ENCODE measurements at places on chromosomes 13 and 19.

GRCh38 chr19:40697007-40697406 lies 6.6 kb upstream of the NUMBL start:
- DNase-seq = no peak

DNA sequence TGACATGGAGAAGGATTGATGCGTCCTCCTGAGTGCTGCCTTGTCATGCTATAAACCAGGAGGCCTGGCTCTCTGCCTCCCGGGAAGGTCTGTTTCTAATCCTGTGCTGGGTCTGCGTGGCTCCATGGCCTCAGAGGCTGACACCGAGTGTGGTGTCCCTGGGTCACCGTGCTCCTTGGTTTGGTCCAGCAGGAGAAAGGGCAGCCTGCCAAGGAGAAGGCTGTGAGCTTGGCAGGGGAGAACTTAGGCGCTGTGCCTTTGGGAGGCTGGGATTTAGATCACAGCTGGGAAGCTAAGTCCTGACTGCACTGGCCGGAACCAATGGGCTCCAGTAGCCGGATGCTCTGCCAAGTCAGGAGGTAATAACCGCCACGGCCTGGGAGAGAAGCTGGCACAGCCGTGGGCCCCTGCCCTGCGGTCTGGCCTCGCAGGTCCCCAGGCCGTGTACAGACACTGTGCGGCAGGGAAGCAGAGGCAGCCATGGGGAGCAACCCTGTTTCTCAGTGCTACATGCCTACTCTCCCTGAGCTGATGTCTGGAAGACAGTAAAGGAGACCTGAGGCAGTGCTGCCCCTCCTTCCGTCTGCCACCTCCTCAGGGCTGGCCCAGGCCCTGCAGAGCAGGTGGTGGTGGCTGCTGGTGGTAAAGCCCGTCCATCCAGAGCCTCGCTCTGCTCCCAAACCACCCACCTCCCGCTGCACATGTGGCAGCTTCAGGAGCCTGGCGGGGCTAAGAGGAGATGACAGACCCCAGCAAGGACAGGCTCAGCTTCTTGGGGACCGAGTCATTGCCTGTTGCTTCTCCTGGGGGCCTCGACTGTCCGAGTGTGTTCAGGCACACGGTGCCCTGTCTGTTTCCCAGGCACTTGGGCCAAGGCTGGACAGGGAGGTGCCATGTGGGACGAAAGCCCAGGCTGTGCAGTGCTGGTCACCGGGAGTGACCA lies 44.9 kb downstream of the C13orf46 start:
- peak; percentile 70 for DNase-seq

GRCh38 chr19:8642561-8642960 lies 12.1 kb downstream of the NFILZ start:
- no peak for DNase-seq

DNA sequence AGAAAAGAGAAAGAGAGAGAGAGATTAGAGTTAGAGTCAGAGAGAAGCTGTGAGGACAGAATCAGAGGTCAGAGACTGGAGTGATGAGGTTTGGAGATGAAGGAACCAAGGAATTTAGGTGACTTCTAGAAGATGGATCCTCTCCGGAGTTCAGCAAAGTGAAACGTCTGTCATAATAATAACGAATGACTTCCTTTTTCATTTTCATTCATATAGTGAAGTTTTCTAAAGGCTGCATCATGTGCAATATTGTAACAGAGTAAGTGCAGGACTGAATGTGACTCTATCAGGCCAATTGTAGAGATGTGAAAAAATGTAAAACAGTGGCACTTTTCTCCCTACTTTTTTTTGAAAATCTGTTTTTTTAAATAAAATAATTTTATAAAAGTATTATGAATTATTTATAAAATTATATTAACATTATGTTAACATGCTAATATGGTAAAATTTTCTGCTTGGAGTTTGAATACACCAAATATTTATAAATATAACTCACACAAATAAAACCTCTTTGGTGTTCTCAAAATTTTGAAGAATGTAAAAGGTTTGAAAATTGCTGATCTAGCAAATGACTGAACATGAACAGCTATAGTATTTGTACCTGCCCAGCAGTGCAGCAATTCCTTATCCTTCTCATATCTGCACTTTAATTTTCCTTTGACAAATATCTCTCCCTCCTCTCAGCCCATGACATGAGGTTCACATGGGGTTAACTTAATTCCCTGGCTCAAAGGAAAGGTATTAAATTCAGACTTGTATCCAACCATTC lies 4.2 kb upstream of the TNFSF11 start:
- no peak for DNase-seq

DNA sequence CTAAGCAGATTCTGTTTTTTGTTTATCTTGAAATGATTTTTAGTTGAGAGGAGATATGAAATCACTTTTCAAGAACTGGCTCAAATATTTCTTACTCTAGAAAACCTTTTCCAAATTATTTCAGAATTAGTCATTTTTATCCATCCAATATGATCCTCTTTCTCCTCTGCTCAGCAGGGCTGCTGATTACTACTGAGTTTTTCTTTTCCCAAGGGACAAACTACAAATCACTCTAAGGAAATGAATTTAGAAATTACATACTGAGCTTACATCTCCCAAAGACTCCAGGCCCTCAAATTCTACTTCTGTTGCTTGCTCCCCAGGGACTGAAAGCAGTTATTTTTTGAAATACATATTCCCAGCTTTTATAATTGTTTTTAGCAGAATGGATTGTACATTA lies 87.4 kb upstream of the UFM1 start:
- DNase-seq = no peak

GRCh38 chr13:113903912-113904311 lies 40.0 kb upstream of the GAS6 start:
- DNase-seq = no peak

DNA sequence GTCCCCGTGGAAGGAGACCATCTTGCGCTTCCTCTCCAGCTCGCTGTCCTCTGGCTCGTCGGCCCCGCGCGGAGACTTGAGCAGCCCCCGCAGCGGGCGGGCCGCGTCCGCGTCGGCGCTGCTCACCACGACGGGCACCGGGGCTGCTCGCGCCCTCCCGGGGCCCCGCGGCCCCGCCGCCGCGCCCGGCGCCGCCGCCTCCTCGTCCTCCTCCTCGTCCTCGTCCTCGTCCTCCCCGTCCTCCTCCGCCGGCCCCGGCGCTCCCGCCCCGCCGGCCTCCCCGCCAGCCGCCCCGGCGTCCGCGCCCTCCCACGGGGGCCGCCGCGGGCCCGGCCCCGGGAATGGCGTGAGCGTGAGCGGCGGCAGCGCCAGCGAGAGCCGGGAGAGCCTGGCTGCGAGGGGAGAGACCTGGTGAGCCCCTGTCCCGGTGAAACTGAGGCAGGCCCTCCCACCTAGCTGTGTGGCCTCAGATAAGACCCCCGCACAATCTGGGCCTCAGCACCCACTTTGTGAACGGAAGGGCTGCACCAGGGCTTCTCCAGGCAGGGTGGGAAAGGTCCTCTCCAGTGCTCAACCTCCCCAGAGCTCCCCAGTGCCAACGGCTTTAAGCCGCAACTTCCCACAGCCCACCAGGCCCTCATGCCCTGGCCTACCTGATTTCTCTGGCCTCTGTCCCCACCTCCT lies 17.8 kb downstream of the LMTK3 start:
- no peak for DNase-seq

- no peak for DNase-seq
These were observed 121.6 kb downstream of the PTPRS start for GRCh38 chr19:5218963-5219530.

DNA sequence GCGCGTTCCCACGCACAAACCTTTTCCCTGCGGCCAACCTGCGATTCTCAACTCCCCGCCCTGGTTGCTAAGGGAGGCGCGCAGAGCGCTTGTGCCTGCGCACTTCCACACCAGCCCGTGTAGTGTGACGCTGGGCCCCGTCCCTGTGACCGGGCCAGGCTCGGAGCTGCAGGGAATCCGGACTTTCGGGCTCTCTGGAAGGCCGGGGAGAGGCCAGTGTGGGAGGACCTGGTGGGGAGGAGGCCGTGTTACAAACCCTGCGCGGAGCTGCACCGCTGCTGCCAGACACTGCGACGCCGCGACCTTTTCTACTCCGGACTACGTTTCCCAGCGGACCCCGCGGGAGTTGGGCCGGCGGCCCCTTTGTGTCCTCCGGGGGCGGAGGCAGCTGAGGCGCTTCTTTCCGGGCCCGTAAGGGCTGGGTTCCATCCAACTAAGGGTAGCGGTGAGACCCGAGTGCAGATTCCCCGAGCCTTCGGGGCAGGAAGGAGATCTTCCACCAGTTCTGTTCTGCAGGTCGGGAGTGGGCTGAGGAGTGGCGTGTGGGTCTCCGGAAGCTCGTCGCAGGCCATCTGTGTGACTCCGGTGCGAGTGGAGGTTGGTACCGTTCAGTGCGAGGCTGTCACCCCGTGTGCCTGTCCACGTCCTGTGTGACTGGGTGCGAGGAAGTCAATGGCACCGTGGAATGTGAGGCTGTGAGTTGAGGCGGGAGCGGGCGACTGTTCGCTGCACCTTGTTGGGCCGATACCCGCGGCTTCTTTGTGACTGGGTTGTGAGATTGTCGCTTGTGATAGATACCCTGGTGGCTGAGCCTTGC lies at the start of gene ZNF570:
Gene ZNF570 (plus strand): TSS at position 396 of the 817 bp plus-strand sequence. CDS start 999 bp downstream, outside the sequence.
- DNase-seq = peak; percentile 91

DNA sequence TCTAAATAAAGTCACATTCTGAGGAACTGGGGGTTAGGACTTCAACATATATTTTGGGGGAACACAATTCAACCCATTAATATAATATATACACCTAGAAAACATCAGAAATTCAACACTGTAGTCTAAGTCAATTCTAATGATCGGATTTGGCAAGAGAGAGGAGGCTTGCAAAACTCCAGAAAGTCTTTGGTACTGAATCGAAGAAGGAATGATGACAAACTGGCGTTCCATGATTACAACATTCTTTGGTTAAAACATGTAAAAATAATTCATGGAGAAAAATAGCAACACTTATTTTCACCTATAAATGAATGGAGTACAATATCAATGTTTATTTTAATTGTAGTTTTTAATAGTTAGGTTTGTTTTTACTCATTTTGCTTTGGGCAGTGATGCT lies 62.4 kb downstream of the MBNL2 start:
- no peak for DNase-seq

DNA sequence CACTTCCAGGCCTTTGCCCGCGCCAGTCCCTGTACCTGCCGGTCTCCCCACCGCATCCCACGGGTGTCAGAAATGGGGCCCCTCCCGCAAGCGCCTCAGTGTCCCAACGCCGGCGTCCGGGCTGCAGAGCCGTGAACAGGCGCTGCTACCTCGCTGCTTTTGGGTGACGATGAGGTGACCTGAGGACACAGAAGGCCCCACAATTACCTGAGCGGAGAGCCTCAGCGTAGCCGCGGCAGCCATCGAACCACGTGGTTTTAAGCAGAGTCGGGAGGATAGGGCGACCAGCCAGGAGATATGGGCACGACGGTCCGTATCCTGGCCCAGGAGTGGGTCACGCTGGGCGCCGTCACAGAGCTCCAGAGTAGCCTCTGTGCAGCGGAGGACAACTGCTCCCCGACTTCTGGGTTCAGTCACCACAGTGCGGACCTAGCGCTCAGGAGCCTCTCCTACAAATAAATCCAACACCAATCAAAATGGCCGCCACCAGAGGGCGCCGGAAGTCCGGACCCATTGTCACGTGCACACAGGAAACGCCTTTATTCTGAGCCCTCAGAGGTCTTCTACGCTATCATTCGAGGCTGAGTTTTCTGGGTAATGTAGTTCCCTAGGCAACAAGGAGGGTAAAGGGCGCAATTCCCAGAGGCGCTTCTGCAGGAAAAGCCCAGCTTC lies at the start of gene ZNF814:
Gene ZNF814 (minus strand): TSS at position 478 of the 672 bp plus-strand sequence. CDS start 235 bp downstream, at position 243.
- peak; percentile 89 for DNase-seq

DNA sequence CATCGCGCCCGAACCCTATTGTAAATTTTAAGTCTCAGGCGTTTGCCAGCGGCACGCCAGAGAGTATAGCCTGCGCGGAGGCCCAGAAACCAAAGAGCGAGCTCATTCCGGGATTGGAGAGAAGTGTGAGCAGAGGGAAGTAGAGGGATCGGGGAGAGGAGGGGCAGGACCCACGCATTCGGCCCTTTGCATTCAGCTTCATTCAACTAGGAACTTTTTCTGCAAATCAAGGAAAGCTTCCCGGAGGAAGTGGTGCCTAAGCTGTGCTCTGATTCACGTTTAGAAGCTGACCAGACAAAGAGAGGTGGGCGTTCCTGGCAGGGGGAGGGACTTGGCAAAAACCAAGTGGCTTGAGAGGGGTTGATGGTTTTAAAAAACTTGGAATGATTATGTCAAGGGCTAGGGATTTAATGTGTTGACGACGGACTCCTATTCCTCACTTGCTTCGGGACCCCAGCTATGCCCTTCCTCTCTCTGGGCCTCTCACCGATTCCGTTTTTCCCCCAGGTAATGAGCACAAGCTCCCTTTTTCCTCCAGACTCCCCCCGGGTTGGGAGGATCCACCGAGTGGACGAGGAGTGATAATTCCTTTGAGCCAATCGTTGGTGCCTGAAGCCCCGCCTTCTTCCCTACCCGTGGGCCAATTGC lies 811 bp upstream of the PRMT1 start:
- DNase-seq = peak; percentile 94

DNA sequence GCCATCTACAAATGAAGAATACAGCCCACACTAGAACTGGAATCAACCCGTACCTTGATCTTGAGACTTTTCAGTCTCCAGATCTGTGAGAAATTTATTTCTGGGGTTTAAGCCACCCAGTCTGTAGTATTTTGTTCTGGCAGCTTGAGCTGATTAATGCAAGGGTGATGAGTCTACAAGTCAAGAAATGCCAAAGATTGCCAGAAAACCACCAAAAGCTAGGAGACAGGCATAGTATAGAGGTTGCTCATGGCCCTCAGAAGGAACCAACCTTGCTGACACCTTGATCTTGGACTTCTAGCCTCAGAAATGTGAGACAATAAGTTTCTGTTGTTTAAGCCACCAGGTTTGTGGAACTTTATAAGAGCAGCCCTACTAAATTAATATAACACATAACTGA lies 428.2 kb upstream of the KLF12 start:
- no peak for DNase-seq
